ENCODE measurements at places on chromosomes 2 and 18. TPM values are rescaled to one million over a fixed set of nuclear protein-coding genes. Genes with fewer than 3 reads are reported as not detected.

TMEM200C gene
- polyA plus RNA-seq = 3.4 TPM

SNORC gene
- 0.46 TPM for polyA plus RNA-seq

RAB6C gene
- 0.08 TPM for polyA plus RNA-seq

XDH gene
- 0.06 TPM for polyA plus RNA-seq

GNAL gene
- 0.76 TPM for polyA plus RNA-seq

THUMPD2 gene
- polyA plus RNA-seq = 5.9 TPM

GPAT2 gene
- polyA plus RNA-seq = 2.1 TPM

AFF3 gene
- polyA plus RNA-seq = 1.3 TPM

ZNF236 gene
- polyA plus RNA-seq = 1.9 TPM

TRPM8 gene
- not detected for polyA plus RNA-seq

SIGLEC15 gene
- polyA plus RNA-seq = 0.10 TPM

HRH4 gene
- not detected for polyA plus RNA-seq

LINC00305 gene
- not detected for polyA plus RNA-seq

NT5C1B gene
- polyA plus RNA-seq = not detected

DSG4 gene
- not detected for polyA plus RNA-seq

C2orf74 gene
- polyA plus RNA-seq = 51.8 TPM

Data from heart left ventricle (tissue), 16 donors.